HEK293T (cell line): ENCODE measurements at places on chromosomes 2 and 18.

DNA sequence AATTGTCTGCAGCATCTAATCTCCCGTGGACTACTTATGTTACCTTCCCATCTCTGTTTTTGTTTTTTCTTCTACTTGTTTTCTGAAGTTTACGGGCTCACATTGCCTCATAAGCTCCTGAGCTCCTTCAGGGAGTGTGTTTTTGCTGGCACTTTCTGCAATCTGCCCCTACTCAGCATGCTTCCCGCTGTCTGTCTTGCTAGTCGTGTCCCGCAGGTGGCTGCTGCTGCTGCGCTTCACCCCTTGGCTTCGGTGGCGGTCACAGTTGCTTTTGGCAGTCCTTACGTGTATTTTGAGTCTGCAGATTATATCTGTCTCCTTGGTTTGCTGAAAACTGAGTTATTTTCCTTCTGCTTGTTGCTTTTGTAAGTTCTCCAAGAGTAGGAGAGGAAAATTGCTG lies 37.3 kb downstream of the FER1L5 start:
- peak; percentile 41 for DNase-seq

DNA sequence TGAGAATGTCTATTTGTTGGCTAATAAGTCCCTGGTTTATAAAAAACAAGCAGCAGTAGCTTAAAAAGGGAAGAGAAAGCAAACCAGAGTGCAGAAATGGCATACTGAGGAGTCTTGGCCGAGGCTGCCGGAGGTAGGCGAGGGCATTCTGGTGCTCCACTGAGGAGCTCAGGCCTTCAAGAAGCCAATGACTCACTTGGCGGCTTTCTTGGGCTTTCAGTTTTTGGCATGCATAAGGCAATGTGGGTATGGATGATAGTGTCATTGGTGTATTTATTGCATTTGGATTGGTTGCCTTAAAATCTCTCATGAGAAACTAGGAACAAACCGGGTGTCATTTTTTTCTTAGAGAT lies 119.6 kb upstream of the ARL5A start:
- no peak for DNase-seq

DNA sequence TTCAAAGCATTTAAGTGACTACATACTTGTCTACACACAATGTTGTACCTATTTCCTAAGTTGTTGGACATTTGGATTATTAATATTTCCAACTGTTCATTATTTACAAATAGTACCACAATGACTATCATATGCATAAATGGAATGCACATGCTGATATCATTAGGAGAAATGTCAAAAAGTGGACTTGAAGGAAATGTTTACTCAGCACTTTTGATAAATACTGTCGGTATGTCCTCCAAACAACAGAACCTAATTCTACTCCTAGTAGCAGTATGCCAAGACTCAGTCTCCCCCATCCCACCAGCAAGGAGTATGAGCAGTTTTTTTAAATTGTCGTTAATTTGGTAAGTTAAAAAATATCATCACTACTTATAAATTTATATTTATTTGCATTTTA lies 116.8 kb downstream of the L3MBTL4 start:
- DNase-seq: no peak

- DNase-seq: peak; percentile 34
These were observed 11.1 kb upstream of the DCTN1 start for GRCh38 chr2:74391209-74391579.

- no peak for DNase-seq
These were observed 61.7 kb upstream of the TEX51 start for GRCh38 chr2:126836761-126837679.

DNA sequence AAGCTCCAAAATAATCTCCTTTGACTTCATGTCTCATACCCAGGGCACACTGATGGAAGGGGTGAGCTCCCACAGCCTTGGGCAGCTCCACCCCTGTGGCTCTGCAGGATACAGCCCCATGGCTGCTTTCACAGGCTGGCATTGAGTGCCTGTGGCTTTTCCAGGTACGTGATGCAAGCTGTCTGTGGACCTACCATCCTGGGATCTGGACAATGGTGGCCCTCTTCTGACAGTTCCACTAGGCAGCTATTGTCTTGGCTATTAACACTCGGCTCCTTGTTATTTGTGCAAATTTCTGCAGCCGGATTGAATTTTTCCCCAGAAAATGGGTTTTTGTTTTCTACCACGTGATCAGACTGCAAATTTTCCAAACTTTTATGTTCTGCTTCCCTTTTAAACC lies 634.2 kb downstream of the TSN start:
- DNase-seq: no peak

- DNase-seq: no peak
These were observed 86.6 kb downstream of the ACOXL start for GRCh38 chr2:110818767-110819481.

GRCh38 chr2:85851253-85852151 lies 37.3 kb downstream of the ST3GAL5 start:
- no peak for DNase-seq

GRCh38 chr2:96665083-96665569 lies 22.6 kb downstream of the FER1L5 start:
- no peak for DNase-seq

GRCh38 chr2:219555956-219556355 lies 12.1 kb downstream of the TMEM198 start:
- no peak for DNase-seq
